SK-N-MC (cell line): ENCODE measurements at places on chromosomes 3 and 15.

GRCh38 chr3:141454054-141454453 is 32.8 kb upstream of the RASA2 start:
- no peak for DNase-seq

GRCh38 chr3:52259035-52259434 is 13.5 kb downstream of the PPM1M start:
- no peak for DNase-seq

DNA sequence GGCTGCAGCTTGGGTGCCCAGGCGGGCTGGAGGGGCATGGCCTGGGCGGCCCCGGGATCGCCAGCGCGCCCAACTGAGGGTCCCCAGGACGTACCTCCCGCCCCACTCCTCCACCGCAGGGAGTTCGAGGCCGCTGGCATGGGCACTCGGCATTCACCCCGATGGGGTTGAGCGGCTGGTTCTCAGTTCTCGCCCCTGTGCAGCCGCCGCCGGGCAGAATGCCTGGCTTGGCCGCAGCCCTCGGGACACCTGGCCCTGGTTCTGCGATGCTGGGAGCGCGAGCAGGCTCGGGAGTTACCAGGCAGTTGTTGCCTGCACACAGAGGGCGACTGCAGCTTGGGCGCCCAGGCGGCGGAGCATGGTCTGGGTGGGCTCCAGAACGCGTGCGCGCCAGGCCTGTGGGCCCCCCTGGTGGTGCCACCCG is 121.4 kb downstream of the LMLN start:
- DNase-seq, result no peak

DNA sequence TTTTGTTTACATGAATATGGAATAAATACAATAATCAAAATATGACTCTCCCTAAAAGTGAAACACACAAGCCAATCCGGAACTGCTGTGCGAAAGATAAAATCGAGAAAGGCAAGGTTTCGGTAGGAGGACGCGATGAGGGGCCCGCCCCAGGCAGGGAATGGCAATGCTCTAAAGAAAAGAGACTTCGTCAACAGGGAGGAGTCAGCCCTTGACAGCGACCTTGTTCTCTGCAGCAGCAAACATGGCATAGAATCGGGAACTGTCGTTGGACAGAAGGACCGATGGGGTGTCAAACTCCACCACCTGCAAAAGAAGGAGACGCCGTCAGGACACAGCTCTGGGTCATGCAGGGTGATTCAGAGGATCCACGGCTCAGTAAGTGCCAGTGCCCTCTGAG is 36.4 kb upstream of the PARL start:
- no peak for DNase-seq

DNA sequence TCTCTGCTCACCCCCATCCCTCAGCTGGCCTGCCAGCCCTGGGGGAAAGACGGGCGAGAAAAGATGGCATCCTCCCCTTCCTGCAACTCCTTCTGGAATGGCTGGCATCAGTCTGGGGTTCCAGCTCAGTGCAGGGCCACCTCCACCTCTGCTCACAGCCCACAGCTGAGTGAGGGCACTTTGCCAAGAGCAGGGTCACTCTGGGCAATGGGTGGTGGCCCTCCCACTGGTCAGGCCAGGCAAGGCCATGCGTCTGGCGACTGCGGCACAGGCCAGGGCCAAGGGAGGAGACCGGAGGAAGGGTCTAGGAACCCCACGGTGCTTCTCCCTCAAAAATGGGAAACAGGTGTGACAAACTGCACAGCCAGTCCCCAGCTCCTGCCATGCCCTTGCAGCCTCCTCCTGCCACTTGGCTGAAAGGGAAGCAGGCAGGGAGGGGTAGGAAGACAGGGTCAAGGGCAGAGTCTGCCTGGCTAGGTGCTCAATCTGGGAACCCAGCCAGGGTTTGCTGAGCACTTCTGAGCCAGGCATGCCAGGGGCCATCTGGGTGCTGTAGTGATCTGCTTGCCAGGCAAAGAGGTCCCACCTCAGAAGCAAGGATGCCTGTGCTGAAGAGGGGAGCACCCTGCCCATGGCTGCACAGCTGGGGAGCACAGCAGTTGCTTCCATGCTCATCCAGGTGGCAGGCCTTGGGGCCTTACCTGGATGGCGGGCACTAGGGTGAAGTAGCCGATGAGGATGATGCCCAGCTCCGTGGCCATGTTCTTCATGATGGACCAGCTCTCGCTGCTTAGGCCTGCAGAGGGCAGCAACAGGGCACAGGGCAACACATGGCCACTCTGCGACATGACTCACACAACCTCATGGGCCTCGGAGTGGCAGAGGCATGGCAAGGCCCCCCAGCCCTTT is 41.2 kb downstream of the PTPN23 start:
- no peak for DNase-seq

- no peak for DNase-seq
These were observed 124.9 kb downstream of the TMEM266 start for GRCh38 chr15:76184650-76185035.

GRCh38 chr15:48802867-48803266 is 8.0 kb downstream of the CEP152 start:
- DNase-seq, result no peak

DNA sequence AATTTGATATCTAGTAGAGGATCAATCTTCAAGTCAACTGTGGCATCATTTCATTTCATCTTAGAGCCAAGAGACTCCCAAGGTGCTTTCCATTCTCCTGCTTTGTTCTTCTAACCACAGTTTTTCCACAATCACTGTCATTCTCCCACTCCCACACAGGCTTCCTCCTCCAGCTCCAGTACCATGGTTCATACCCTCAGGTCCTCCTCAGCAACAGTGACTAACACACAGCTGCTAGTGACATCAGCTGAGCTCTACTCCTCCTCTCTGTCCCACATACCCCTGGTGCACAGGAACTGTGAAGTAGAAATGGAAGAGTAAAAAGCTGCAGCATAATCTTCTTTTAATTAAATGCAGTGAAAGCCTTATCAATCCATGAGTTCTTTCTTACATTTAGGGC is 200.2 kb upstream of the DPH6 start:
- no peak for DNase-seq

DNA sequence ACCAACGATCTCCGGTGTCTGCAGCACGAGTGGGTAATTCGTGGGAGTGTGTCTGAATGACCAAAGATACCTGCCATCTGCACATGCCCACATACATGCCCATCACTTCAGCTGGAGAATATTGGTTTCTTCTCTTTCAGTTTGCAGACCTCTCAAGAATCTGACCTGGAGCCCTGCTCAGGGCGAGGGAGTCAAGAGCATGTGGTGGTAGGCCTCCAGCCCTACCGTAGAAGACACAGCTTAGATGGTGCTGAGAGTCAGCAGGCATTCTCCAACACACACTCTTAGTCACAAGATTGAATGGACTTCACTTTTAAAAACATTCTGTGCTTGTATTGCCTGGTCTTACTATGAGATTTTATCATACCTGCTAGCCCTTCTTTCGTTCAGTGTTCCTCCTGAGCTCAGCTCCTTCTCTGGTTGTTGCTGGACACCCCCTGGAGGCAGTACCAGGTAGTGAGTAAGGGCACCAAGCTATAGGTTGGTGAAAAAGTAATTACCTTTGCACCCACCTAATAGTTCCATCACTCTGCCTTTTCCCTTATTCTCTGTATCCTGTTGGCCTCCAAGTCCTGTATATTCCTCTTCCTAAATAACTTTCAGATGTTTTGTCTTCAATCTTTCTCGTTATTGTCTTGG is 252.0 kb downstream of the CACNA2D3 start:
- DNase-seq, result no peak

DNA sequence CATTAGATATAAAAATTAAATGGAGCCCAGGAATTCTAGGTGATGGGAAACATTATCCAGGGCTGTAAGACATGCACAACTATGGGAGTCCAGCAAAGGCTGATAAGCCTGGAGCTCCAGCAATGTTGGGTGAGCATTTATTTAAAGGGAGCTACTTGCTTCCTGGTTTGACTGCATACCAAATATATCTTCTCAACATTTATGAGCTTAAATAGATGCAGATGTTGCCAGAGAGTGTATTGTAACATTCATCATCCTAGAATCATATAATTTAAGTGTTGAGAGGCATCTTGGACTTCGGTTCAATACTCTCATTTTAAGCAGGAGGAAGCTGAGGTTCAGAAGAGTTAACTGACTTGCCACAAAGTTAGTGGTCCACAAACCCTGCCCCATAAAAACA is 12.2 kb upstream of the POLR2M start:
- DNase-seq, result no peak

- no peak for DNase-seq
These were observed 19.5 kb upstream of the PIK3CB start for GRCh38 chr3:138854204-138854603.

GRCh38 chr15:51377038-51377786 is 35.8 kb downstream of the GLDN start:
- DNase-seq, result no peak
